ENCODE measurements at places on chromosomes 2 and 18.

DNA sequence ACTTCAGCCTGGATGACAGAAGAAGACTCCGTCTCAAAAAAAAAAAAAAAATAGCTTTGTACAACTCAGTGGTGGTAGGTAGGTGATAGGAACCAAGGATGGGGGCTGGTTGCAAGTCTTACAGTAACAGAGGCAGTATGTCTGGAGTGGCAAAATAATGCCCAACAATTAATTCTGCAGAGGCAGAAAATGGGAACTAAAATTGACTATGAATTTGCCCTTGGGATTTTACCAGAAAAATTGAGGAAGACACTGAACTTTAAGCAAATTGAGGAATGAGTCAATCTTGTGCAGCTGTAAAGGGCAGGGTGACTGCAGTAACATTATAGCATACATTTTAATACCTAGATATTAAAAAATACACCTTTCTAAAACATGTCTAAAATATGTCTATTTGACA is 292.1 kb upstream of the FBXO11 start:
- DNase-seq = no peak

- no peak for DNase-seq
Observed at GRCh38 chr2:241193271-241193670, 4.8 kb downstream of the ANO7 start.

DNA sequence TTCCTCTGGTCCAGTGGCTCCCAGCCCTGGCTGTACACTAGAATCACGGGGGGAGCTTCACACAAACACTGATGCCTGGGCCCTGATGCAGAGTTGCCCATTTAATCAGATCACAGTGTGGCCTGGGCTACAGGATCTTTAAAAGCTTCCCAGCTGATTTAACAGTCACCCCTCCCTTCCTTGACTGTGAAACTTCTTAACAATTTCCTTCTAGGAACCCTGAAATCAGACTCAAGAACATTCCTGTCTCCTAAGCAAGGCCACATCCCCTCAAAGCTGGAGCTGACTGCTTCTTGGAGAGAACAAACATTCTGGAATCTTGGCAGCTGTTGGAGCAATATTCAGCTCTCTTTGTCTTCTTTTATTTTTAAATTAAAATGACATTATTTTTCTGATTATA is 88.7 kb downstream of the ADD2 start:
- DNase-seq = no peak

GRCh38 chr2:121202541-121203310 is 82.3 kb downstream of the TFCP2L1 start:
- DNase-seq = no peak

DNA sequence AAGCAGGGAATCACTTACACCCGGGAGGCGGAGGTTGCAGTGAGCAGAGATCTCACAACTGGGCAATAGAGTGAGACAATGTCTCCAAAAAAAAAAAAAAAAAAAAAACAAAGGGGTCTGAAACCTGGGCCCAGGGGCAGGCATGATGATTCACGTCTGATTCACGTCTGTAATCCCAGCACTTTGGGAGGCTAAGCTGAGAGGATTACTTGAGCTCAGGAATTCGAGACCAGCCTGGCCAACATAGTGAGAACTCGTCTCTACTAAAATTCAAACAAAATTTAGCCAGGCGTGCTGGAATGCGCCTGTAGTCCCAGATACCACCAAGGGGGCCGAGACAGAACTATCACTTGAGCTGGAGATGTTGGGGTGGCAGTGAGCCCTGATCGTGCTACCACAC is 30.3 kb downstream of the TEX44 start:
- no peak for DNase-seq

- no peak for DNase-seq
Observed at GRCh38 chr2:187995556-187995955, 296.1 kb upstream of the GULP1 start.

- DNase-seq = no peak
Observed at GRCh38 chr18:13470516-13471197, 252.1 kb downstream of the LDLRAD4 start.

- no peak for DNase-seq
Observed at GRCh38 chr18:57427429-57428201, 7.6 kb upstream of the ONECUT2 start.

- no peak for DNase-seq
Observed at GRCh38 chr2:111157798-111158197, 37.1 kb downstream of the BCL2L11 start.

GRCh38 chr2:10269291-10269690 is 33.4 kb upstream of the HPCAL1 start:
- DNase-seq = no peak

- no peak for DNase-seq
Observed at GRCh38 chr2:18047213-18047611, 168.7 kb downstream of the KCNS3 start.

DNA sequence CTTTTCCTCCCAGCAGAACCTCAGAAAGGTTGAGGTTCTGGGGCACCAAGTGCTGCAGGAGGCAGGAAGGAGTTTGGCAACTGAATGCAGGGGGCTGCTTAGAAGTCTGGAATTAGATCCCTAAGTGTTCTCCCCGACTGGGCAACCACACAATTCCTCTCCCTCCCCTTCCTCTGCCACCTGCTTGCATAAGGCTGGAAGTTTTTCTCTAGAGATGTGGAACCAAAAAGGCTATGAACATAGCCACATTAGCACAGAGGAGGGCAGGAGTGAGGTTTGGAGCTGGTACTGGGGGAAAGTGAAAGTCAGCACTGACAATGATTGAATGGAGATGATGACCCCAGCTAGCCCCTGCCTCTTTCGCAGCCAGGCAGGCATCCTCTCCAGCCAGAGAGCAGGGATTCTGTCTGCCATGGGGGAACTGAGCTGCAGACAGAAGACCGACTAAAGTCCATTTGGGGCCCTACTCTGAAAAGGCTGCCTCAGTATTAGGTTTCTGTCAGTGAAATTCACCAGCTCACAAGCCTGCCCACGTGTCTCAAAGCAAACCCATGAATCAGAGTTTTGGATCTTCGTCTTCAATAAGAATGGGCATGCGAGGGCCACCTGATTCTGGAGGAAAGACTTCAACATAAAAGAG is 87.9 kb upstream of the ITGA6 start:
- no peak for DNase-seq

DNA sequence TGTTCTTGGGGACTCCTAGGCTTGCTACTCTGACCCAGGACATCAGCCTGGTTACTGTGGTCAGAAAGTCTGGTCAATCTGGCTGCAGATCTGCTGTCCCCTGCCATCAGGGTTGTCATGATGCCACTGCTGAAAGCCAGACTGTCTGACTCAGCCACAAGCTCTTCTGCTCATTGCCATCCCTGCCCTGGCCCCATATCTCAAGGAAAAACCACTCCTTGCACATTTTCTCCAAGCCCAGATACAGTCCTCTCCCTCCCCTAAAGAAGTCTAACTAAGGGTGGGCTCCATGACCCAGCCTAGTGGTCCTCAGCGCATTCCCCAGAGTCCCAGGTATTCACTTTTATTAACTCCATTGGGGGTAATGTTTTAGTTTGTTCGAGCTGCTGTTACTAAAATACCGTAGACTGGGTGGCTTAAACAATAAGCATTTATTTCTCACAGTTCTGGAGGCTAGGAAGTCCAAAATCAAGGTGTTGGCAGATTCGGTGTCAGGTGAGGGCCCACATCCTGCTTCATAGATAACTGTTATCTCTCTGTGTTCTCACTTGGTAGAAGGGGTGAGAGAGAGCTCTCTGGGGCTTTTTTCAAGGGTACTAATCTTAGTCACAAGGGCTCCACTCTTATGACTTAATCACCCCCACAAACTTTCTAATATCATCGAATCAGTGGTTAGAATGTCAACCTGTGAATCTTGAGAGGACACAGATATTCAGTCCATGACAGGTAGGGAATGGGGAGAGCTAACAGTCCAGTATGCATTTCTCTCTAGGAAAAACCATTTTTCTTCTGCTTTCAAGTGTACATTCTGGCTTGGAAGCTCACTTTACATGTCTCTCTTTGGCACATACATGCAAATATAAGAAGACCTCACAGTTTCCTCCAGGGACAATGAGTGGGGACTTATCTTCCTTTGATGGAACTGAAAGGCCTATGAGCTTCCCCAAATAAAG is 94.8 kb upstream of the CXCR4 start:
- DNase-seq = no peak

DNA sequence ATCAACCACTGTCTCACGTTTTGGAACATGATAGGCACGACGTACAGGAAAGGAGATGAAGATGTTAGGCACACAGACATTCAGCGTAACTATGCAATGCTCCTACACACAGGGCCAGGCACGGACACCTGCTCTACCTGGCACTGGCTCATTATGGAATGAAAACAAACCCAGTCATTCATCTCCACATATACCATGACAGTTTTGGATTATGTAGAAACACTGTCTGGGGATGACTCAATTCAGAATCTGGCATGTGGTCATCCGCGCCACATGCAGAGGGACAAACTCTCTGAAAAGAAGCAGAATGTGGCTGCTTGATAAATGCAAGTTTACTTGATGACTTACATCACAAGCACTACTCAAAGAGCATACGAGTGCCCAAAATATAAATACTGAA is 29.5 kb upstream of the NFU1 start:
- DNase-seq = no peak
